CMK (cell line): ENCODE measurements at places on chromosomes 6 and 20.

DNA sequence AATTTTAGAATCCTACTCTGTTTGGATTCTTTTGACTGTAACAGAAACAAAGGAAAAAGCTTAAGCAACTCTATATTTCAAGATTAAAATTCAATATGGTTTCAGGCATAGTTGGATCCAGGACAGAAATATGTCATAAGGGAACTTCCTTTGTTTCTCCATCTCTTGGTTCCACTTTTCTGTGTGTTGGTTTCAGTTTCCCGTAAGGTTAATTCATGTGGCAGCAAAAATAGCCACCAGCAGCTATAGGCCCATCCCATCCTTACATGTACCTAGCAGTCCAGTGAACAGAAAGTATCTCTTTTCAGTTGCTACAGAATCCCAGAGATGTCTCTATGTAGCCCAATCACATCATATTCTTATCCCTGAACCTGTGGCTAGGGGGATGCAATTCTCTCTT is 8.8 kb upstream of the FAM8A1 start:
- DNase-seq = no peak

DNA sequence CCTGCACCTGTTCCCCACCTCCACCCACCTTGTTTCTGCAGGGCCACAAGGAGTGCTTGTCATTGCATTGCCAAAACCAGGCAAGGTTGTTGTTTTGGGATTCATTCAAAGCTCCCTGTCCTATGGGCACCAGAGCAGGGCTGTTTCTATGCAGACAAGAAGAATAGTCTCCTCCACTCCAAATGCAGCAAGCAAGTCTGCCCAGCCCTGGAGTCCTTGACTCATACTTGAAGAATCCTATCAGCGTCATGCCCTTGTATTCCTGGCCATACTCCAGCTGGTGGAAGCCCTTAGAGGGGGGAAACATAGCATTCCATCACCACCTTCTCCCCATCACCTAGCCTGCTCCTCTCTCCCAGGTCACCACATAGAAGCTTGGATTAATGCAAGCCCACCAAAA is 145.3 kb upstream of the ECI2 start:
- DNase-seq = no peak

- no peak for DNase-seq
These were observed 2.9 kb downstream of the RXRB start for GRCh38 chr6:33197431-33198048.

GRCh38 chr20:19022791-19023448 is 189.5 kb upstream of the SLC24A3 start:
- DNase-seq = no peak

- DNase-seq = no peak
These were observed 19.4 kb upstream of the MEI4 start for GRCh38 chr6:77633471-77633870.

DNA sequence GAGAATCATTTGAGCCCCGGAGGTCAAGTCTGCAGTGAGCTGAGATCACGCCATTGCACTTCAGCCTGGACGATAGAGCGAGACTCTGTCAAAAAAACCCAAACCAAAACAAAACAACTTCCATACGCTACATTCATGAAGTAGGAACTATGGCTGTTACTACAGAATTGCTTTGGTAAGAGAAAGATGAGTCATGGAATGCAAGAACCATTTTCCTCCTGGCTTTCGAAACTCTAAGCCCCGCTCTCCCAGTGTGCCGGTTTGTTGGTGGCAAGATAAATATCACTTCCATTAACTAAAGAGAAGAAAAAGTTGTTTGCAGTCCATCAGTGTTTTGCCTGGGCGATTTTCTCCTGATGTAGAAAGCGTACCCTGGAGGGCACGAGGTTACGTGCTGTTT is 61.3 kb downstream of the ZDHHC14 start:
- DNase-seq = no peak

DNA sequence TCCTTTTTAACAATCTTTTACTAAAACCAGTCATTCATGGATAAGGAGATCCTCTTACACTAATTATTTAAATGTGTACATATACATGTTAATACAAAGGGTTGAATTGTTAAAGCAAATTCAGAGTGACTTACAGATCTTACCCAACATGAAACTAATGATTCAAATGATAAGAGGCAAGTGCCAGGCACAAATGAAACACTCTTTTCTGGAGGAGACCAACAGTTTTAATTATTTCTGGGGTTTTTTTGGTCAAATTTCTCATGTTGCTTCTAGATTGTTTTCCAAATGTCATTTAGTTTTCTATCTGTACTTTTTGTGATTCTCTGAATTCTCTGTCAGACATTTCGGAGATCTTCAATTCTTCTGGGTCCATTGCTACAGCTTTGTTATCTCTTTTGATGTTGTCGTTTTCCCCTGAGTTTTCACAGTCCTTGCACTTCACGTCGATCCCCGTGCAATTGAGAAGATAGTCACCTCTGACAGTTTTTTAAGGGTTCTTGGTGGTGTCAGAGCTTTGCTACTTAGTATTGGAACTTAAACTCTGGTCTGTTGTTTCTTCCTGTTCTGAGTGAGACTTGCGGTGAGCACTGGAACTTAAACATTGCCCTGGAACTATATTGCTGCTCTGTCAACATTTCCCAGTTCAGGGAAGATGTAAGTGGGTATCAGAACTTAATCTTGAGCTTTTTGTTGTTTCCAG is 23.2 kb downstream of the MAS1 start:
- DNase-seq = no peak

DNA sequence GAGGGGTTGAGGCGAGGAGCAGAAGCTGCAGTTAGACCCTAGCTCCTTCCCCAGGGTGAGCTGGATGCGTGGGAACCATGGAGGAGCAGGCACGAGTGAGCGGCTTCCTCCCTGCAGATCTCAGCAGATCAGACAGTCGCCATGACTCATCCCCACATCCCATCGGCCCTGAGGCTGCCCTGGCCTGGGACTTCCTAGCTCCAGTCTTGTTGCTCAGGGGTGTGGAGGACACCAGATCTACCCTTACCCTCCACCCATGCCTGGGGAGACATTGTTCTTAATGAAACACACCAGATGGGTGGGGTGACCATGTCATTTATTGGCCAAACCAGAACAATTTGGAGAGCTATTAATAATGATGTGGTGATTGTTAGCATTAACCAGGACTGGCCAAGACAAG is 36.3 kb upstream of the TGM2 start:
- no peak for DNase-seq

GRCh38 chr20:6480328-6481200 is 286.9 kb upstream of the BMP2 start:
- no peak for DNase-seq

DNA sequence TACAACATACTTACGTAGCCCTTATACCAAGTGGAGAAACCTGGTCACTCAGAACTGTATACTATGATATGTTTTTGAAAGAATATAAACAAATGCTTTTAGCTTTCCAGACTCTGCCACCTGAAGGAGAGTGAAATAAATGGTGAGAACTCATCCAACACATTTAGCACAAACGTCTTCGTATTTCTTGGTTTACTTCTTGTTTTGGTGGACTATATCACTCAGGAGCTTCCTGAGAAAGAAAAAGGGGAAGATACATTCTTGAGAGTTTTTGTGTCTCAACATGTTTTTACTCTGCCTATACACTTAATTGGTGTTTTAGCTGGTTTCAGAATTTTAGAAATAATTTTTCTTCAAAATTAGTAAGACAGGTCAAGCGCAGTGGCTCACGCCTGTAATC is 19.4 kb upstream of the CTAGE9 start:
- DNase-seq = no peak

GRCh38 chr6:116390581-116390980 is 19.8 kb downstream of the DSE start:
- DNase-seq = no peak

DNA sequence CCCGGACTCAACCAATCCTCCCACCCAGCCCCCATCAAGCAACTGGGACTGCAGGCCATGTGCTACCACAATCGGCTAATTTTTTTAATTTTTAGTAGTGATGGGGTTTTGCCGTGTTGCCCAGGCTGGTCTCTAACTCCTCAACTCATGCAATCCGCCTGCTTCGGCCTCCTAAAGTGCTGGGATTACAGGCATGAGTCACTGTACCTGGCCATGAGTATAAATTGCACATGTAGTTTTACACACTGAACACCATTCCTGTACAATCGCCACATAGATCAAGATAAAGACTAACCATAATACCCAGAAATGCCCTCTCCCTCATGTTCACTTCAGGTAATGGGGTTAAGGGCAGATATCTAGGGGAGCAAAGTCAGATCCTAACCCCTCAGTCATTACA is 26.4 kb downstream of the TRPC4AP start:
- DNase-seq = no peak

- DNase-seq = peak; percentile 2
These were observed 255.0 kb upstream of the ZFP64 start for GRCh38 chr20:52446421-52447224.
